ENCODE measurements at places on chromosomes 13 and 19. TPM values are rescaled to one million over a fixed set of nuclear protein-coding genes. Genes with fewer than 3 reads are reported as not detected.

DNA sequence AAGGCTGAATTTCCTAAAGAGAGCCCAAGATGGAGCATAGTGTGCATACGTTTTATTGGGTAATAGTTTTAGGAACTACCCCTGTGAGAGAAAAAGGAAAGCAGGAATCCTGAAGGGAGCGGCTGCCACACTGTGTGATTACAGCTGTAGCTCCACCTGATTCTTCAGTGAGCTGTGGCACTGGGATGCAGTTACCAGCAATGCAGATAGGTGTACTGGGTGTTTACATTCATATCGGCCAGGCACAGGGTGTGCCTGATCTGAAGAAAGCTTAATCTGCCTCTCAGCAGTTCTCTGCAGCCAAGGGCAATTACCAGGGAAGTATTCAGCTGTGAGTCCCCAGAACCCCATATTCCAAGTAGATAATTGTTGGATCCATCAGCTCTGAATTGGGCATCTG lies 1541.8 kb downstream of the EFNB2 start:
- DNase-seq, result no peak

DNA sequence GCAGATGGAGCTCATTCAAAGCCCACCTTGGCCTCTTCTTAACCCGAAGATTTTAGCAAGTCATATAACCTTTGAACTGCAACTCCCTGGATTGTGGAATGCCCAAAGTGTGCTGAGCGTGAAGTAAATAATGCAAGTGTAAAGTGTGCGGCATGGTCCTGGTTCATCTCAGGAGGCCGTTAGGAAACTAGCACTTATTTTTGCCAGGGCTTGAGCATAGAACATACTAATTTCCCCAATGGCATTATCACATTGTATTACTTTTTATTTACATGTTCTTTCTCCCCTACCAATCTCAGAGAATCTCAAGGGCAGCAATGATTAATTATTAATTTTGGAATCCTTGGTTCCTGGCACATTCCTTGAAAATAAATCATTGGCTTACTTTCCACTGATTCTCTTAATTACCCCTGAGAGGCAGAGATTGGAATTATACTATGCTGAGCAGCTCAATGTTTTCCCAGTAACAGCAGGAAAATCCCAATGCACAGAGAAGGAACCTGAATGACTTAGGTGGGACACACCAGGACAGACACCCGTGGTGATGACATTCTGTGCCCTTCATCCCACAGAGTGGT lies 128.8 kb upstream of the GJB6 start:
- DNase-seq, result no peak

DNA sequence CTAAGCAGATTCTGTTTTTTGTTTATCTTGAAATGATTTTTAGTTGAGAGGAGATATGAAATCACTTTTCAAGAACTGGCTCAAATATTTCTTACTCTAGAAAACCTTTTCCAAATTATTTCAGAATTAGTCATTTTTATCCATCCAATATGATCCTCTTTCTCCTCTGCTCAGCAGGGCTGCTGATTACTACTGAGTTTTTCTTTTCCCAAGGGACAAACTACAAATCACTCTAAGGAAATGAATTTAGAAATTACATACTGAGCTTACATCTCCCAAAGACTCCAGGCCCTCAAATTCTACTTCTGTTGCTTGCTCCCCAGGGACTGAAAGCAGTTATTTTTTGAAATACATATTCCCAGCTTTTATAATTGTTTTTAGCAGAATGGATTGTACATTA lies 87.4 kb upstream of the UFM1 start:
- DNase-seq, result no peak

- no peak for DNase-seq
Observed at GRCh38 chr13:35940734-35941133, 190.4 kb downstream of the DCLK1 start.

The DNAAF3 gene
- 0.95 TPM for total RNA-seq

The MAST3 gene
- 19.5 TPM for total RNA-seq

The SSBP4 gene
- 102 TPM for total RNA-seq

The RSPH6A gene
- total RNA-seq, result 0.39 TPM

The CALR3 gene
- not detected for total RNA-seq

The TECR gene
- total RNA-seq, result 118 TPM

The PCDH17 gene
- not detected for total RNA-seq
